ENCODE measurements at places on chromosomes 16 and 17.

- no peak for DNase-seq
Observed at GRCh38 chr16:13995194-13995593, 75.2 kb downstream of the ERCC4 start.

DNA sequence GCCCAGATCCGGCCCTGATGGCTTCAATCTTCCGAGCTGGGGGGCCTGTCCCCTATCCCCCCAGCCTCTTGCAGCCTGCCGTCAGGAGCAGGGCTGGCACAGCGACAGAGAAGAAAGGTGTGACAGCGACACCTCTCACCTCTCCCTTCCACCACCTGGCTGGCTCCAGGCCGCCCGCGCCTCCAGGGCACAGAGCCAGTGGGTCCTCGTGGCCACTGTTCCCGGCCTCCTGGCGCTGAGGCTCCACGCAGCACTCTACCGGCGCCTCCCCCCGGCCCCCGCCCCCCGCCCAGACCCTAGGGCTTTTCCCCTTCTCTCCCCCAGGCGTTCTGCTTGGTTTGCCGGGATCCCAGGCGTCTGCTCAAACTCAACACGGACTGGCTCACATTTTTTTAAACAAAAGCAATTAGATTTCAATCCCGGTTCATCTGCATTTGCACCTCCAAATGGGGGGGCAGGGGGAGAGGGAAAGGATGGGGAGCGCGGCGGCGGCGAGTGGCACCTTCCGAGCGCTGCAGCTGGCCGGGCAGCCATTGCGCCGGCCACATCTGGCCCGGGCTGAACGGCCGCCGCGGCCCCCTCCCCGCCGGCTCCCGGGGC is 12.8 kb upstream of the CBX8 start:
- DNase-seq: no peak

GRCh38 chr16:17031484-17032268 is 439.1 kb downstream of the XYLT1 start:
- no peak for DNase-seq

- no peak for DNase-seq
Observed at GRCh38 chr17:17235212-17236174, 1.5 kb downstream of the FLCN start.

GRCh38 chr16:89761304-89761922 is 40.1 kb downstream of the ZNF276 start:
- no peak for DNase-seq

- DNase-seq: no peak
Observed at GRCh38 chr16:11327277-11328171, 17.7 kb upstream of the RMI2 start.

Measured in stimulated activated CD4-positive, alpha-beta T cell treated with anti-CD3 and anti-CD28 coated beads, Interleukin-1b, Interleukin-23, amount 100 ng/mL, for 48 hours (primary cell).